GM23248 (cell line): ENCODE measurements at places on chromosomes 16 and 17. TPM values are rescaled to one million over a fixed set of nuclear protein-coding genes. Genes with fewer than 3 reads are reported as not detected.

DNA sequence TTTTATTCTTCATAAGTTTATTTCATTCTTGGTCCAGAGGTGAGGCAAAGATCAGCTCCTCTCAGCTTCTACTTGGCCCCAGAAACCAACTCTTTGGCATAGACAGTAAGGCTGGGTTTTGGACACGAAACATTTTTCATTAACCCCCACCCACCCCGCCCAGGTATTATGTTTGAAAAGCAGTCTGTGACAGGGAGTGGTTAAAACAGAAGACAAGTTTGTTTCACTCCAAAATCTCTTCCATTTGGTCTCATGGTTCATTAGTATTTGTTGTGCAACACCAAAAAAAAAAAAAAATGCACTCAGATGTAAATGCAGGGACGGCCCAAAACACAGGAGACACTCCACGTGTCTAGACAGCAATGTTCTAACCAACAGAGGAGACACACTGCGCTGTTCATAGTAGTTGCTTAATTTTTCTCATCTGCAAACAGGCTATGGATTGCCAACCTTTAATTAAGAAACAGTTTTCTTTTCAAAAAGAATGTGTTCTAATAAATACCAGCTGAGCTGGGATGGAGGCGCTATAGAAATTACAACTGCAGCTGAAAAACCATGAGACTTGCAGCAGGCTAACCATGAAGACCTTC lies 39.8 kb upstream of the MMP2 start:
- peak; percentile 53 for DNase-seq

DNA sequence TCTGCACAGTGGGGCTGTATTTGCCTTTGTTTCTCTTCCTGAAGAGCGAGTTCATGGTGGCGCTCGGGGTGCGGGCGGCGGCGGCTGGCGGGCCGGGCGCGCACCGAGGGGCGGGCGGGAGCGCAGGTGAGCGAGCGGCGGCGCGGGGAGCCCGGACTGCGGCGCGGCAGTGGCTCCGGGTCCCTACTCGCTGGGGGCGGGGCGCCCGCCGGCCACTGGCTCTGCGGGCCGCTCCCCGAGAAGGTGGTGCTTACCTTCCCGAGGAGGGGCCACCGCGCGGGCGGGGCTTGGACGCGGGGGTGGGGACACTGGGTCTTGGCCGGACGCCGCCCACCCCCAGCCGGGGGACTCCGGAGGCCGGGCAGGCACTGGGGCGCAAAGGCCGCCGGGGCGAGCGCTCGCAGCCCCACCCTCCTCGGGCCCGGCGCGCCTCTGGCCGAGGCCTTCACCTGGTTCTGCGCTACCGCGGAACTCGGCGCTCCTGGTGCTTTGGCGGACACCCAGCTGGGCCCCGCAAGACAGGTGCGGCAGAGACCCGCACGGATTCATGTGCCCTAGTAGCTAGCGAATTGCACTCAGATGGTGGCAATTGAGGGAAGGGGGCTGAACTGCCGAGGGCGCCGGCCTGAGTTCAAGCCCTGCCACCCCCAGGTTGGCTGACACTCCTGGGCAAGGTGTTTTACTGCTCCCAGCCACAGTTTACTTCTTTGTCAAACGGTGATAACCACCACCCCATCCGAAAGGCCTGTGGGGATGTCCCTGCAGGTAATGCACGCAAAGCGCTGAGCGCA lies at the start of gene PPL:
PPL (minus strand) TSS at position 158 of the 791 bp plus-strand sequence; CDS start at position 55, 103 bp downstream.
- DNase-seq = no peak

DNA sequence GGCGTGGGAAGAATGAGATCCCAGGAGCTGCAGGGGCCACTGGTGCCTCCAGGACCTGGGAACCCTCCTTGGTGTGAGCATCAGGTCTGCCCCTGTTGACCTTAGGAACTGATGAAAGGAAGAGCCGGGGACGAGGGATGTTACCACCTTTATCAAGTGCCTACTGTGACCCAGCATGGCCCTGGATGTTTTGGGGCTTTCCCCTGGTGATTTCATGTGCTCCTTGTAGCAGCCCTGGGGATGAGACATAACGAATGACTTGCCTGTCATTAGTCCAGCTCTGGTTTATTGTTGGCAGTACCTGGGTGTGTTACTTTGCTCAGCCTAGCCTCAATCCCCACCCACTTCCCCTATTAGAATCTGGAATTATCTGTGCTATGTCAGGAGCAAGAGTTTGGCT lies 39.9 kb downstream of the WSCD1 start:
- DNase-seq = no peak

DNA sequence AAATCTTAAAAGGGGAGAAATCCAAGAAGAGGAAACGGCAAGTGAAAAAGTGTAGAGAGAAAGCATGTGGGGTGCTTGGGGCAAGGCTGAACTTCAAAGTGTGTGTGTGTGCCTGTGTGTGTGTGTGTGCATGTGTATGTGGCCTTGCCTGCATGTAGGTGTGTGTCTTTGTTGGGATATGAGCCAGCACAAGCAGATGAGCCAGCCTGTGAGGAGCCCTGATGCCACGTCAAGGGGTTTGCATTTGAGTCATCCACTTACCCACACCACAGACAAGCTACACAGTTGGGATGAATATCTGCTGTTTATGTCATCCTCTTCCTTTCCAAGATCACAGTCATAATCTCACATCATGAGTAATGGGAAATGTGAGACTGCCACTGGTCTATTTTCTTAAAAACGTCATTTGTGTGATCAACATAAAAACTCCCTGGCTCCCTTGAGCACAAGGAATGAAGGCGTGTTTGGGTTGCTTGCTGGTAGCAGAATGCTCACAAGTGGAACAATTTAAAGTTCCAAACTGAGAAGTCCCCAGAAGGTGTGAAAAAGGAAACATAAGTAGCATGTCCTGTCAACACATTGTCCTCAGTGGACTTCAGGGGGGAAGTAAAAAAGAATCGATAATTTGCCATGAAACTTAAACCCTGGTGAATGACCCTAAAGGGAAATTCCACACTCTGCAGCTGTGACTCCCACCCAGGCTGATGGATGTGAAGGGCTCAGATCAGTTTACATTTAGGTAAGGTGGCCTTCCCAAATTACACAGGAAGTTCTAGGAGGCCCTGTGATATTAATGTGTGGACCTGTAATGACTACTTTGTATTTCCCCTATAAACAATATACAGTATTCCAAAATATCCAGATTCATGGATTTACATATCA lies 14.7 kb downstream of the KCTD19 start:
- DNase-seq = peak; percentile 99

DNA sequence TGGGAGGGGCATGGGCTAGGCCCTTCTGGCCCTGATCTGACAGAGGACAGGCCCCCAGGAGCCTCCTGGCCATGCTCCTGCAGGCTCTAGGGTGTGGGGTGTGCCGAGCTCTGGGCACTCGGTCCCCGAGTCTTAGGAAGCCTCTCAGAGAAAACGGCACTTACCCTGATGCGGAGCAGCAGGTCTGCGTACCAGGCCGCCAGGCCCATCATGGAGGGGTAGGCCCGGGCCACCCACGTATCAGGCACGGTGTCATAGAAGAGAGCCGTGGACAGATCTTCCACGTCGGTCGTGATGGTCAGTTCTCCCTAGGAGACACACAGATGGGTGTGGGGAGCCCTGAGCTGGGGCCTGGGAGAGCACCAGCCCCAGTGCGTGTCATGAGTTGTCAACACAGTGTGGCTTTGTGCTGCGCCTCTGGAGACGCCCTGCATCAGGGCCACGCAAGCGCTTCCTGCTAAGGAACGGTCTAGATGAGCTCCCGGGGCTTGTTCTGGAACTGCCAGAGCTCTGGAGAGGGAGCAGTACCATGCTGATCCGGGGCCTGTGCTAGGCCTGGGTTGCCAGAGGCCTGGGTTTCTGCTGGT lies 47.9 kb downstream of the PGS1 start:
- DNase-seq = no peak

DNA sequence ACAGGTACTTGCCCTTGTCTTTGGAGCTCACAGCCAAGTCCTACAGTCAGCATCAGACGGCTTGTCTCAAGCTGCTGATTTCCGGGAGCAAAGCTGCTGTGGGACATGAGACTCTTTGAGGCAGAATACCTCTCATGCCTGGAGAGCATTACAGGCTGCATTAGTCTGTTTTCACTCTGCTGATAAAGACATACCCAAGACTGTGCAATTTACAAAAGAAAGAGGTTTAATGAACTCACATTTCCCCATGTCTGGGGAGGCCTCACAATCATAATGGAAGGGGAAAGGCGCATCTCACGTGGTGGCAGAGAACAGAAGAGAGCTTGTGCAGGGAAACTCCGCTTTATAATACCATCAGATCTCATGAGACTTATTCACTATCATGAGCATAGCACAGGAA lies 661.2 kb downstream of the WWOX start:
- DNase-seq = no peak

GRCh38 chr17:31838636-31839225 lies 20.3 kb downstream of the COPRS start:
- DNase-seq = peak; percentile 15

PRRT2 gene
- 1.3 and 2.1 TPM in 2 replicates for polyA plus RNA-seq

TRPV3 gene
- 0.35 and 0.41 TPM in 2 replicates for polyA plus RNA-seq

ADAMTS18 gene
- not detected in 2 replicates for polyA plus RNA-seq

CNTD1 gene
- 0.14 and 0.71 TPM in 2 replicates for polyA plus RNA-seq
